Fibroblast of pulmonary artery (primary cell): ENCODE measurements at places on chromosomes 5 and 9.

- peak; percentile 76 for DNase-seq
Measured at GRCh38 chr5:121967187-121967586, 5.4 kb downstream of the SRFBP1 start.

DNA sequence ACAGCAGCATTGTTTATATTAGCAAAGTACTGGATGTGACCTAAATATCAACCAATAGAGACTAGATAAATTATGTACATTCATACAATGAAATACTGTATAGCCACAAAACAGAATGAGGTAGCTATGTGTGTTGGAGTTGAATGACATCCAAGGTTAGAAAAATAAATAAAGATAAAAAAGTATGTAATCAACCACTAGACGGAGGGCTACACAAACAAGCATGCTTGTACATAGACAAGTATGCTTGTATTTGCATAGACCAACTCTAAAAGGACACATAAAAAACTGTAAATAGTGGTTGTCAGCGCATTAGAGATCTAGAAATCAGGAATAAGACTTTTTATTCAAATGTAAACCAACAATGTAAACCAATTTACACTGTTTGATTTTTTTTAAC, 3.0 kb downstream of the FEM1C start:
- no peak for DNase-seq

DNA sequence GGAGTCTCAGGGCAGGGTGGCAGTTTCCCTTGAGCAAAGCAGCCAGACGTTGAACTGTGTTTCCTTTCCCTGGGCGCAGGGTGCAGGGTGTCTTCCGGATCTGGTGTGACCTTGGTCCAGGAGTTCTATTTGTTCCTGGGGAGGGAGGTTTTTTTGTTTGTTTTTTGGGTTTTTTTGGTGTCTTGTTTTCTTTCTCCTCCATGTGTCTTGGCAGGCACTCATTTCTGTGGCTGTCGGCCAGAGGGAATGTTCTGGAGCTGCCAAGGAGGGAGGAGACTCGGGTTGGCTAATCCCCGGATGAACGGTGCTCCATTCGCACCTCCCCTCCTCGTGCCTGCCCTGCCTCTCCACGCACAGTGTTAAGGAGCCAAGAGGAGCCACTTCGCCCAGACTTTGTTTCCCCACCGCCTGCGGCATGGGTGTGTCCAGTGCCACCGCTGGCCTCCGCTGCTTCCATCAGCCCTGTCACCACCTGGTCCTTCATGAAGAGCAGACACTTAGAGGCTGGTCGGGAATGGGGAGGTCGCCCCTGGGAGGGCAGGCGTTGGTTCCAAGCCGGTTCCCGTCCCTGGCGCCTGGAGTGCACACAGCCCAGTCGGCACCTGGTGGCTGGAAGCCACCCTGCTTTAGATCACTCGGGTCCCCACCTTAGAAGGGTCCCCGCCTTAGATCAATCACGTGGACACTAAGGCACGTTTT, 3.5 kb upstream of the PHYHD1 start:
- DNase-seq = peak; percentile 94

DNA sequence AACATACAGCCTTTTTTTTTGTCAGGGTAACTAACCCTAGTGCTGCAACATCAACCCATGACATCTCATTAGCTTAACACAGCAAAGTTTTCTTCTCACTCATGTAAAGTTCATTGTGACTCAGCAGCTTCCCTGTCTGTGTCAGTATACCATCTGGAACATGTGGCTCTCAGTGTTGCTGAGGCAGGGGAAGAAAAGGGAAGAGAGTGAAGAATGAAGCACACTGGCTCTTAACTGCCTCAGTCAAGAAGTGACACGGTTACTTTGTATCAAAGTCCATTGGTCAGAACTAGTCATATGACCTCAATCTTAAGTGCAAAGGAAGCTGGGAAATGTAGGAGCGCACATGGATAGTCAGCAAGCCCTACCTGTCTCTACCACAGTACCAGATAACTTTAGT, 185.0 kb upstream of the ELL2 start:
- peak; percentile 60 for DNase-seq

DNA sequence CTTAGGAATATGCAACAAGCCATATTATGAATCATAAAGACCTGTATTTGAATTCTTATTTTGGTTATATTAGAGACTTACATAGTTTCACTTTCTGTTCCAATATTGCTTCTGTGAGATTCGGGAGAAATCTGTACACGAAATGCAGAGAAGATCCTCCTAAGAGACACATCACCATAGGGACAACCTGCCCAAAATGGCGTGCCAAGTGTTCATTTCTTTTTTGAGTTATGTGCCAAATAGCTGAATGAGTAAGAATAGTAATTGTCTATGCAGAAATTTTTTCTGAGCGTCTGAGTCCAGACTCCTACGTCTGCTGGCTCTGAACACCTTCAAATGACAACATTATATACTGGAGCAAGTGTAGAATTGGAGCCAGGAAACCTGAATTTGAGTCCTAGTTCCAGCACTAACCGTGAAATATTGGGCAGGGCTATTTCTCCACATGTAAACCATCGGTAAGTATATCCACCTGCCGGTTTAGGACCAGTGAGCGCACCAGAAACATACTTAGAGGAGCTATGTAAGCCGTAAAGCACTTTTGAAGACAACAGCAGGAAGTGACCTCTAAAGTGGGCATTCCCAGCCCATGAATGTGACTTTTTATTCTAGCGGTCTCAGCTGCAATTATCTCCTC, 163.9 kb upstream of the DMRT1 start:
- no peak for DNase-seq

DNA sequence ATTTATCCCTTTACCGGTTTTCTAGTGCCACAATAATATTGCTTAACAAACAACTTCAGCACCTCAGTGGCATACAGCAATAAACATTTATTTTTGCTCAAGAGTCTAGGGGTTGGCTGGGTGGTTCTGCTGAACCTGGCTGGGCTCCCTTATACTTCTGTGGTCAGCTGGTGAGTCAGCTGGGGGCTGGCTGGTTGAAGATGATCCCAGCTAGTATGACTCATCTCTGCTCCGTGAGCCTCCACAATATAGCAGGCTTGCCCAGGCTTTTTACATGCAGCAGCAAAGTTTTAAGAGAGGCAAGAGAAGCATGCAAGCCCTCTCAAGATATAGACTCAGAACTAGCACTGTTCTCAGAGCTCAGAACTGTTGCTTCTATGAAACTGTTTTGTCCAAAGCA, 523.5 kb upstream of the CLINT1 start:
- DNase-seq = peak; percentile 94

GRCh38 chr5:61020415-61020814, 75.4 kb downstream of the NDUFAF2 start:
- DNase-seq = peak; percentile 86

DNA sequence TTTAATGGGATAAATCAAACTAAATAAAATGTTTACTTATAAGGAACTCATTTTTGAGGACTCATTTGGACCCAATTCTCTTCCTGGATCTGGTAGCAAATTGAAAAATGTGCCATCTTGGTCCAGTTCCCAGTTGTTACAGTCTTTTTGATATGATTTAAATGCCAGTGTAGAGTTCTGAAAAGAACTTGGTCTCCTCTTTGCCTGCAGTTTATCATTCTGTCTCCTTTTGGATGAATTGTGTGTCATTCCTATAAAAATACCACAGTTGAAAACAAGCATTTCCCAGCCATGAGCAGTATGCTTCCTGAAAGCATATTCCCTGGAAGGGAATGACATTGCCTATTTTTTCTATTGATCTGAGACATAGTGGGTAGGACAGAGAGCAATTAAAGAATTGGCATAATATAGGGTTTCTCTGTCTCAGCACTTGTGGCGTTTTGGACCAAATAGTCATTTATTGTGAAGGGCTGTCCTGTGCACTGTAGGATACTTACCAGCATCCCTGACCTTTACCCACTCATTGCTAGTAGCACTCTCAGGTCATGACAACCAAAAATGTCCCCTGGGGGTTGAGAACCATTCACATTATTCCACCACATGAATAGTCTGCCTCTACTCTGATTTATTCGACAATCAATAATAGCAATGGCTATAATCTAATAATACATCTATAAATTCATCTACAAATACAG, 181.8 kb downstream of the NXNL2 start:
- DNase-seq = no peak

DNA sequence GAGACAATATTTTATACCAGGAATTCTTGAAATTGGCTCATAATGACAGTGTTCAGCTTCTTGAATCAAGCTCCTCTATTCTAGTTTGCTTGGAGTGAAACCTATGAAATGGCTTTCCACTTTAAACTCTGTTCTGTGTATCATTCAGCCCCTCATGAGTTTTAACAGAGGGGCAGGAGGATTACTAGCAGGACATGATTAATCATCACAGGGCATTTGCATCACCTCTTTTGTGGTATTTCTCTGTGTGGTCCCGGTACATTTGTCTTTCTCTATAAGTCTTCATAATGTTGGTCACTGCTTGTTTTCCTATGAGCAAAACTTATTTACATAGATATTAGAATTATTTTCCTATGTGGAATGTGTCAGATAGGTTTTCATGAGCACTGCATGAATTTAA, 21.2 kb downstream of the CAST start:
- DNase-seq = no peak

GRCh38 chr5:144024545-144024944, 145.9 kb downstream of the YIPF5 start:
- no peak for DNase-seq

- DNase-seq = peak; percentile 6
Measured at GRCh38 chr5:44365345-44365744, 23.9 kb downstream of the FGF10 start.

GRCh38 chr5:147509041-147509709, 693 bp downstream of the DPYSL3 start:
- no peak for DNase-seq

GRCh38 chr9:127090341-127090985, 32.0 kb downstream of the ANGPTL2 start:
- DNase-seq = no peak

GRCh38 chr9:135410831-135411473, 68.6 kb upstream of the PPP1R26 start:
- DNase-seq = no peak

DNA sequence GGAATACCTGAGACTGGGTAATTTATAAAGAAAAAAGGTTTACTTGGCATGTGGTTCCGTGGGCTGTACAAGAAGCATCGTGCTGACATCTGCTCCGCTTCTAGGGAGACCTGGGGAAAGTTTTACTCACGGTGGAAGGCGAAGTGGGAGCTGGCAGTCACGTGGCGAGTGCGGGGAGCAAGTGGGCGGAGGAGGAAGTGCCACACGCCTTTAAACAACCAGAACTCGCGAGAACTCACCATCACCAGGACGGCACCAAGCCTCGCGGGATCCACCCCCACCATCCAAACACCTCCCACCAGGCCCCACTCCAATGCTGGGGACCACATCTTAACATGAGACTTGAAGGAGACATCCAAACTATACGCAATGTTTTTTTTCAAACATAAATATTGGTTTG, 406.2 kb upstream of the IRX4 start:
- DNase-seq = no peak

GRCh38 chr9:128405077-128405779, 15.4 kb upstream of the CERCAM start:
- DNase-seq = no peak

GRCh38 chr5:136249678-136250266, 56.8 kb upstream of the SMIM32 start:
- peak; percentile 78 for DNase-seq

DNA sequence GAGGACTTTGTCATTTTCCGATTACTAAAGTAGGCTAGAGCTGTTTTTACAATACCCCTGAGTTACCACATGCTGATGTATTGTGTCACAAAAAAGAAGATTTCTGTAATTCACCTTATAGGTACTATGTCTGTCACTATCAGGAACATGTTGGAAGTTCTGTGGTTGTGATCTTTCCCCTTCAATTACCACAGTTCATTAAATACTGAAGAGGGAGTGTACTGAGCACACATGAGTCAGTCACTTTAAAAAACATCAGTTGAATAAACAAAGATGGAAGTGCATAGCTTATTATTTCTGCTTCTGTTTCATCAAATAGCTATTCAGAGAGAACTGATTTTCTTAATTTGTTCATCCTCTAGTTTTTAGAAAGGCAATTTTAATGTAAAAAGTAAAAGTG, 31.7 kb downstream of the AP3S1 start:
- no peak for DNase-seq

GRCh38 chr5:122770477-122770876, 4.4 kb upstream of the SNX2 start:
- peak; percentile 42 for DNase-seq

DNA sequence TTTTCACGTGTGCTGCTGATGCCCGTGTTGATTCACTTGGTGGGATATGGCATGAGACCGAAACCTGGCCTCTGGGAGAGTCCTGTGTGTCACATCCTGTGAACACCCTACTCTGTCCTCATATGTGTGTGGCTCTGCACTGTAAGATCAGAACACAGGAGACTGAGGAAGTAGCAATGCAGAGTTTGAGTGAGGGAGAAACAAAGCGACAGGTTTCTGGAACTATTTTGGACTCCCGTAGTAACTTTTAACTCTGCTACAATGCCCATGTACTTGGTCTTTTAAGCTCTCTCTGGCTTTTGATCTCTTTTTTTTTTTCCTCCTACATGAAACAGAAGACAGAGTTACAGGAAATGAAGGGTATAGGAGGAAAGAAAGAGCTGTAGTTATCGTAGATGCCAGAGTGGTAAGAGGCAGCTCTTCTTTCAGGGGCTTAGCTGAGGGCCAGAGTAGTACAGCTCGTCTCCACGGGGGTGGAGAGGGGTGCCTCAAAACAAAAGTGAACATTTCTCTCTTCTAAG, 26.6 kb downstream of the GRAMD2B start:
- peak; percentile 63 for DNase-seq

GRCh38 chr9:120863833-120864232, 13.2 kb downstream of the PHF19 start:
- DNase-seq = no peak

- no peak for DNase-seq
Measured at GRCh38 chr5:158514986-158515359, 584.7 kb downstream of the EBF1 start.

DNA sequence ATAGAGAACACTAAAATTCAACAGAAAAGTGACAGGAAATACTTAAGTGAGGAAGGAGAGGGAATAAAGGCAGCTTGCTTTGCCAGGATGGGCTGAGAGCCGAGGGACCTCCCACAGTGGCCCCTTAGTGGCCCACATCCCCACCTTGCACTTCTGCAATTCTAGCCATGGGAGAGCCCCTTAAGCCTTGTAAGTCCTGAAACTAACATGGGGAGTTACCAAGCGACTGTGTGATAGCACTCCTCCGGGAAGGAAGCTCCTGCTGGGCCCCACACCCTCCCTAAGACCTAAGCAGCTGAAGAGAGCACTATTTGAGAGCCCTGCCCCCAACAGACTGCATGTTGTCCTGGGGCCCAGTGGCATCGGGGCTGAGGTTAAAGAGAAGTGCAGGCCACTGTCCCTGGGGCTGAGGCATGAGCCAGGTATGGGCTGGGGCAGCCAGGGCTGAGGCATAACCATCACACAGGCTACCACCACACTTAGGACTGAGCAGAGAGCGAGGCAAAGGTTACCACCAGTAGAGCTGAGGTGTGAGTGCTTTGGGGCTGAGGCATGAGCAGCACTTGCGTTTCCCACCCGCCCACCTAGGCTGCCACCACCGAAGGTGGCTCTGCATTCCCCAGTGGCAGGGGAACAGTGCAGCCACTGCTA, 301.8 kb upstream of the TRPC7 start:
- no peak for DNase-seq

- DNase-seq = no peak
Measured at GRCh38 chr5:68041293-68041692, 174.3 kb upstream of the PIK3R1 start.
